ENCODE measurements at places on chromosomes 1 and 21.

DNA sequence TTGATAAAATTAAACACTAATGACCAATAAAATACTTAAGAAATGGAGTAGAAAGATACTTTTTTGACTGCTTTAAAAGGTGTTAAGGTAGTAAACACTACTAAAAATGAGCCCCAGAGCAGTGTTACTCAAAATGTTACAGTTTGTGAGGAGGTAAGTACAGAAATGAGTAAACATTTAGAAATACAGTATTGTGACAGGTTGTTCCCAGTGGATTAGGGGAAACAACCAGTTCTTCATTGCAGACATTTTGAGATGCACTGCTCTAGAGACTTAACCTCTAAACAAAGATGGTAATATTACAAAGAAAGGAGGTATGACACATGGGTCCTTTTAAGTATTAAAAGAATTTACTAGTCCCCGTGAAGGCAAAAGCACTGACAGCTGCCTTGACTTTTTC, 12.7 kb downstream of the DHX9 start:
- no peak for DNase-seq

DNA sequence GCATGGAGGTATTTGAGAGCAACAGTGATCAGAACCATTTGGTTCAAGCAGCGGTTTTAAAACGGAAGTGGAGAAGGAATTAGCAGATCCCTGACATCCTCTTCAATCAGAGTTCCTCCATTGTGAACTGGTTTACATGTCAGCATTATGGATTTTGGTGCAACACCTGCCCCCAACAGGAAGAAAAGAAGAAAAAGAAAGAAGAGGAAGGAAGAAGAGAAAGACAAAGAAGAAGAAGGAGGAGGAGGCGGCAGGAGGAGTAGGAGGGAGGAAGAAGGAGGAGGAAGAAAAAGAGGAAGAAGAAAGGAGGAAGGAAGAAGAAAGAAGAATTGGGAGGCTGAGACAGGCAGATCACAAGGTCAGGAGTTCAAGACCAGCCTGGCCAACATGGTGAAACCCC, 17.4 kb downstream of the NDUFS5 start:
- DNase-seq = no peak

GRCh38 chr1:48617252-48617651, 145.2 kb upstream of the SPATA6 start:
- DNase-seq = no peak

DNA sequence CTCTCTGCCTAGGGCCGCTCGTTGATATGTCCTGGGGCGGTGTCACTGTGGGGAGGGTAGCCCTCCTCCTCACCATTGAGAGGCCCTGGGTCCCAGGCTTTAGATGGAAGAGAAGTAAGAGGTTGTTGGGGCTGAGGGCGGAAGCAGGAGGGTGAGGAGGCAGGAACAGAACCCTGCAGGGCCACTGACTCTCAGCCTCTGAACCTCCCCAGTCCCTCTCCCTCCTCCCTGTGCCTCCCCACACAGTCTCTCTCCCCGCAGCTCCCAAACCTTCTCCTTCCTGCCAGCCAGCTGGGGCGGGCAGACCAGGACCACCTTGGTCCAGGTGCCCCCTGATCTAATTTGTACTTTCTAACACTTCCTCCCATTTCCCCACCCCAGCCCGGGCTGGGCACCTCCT, 14.3 kb upstream of the FAM131C start:
- DNase-seq = no peak

DNA sequence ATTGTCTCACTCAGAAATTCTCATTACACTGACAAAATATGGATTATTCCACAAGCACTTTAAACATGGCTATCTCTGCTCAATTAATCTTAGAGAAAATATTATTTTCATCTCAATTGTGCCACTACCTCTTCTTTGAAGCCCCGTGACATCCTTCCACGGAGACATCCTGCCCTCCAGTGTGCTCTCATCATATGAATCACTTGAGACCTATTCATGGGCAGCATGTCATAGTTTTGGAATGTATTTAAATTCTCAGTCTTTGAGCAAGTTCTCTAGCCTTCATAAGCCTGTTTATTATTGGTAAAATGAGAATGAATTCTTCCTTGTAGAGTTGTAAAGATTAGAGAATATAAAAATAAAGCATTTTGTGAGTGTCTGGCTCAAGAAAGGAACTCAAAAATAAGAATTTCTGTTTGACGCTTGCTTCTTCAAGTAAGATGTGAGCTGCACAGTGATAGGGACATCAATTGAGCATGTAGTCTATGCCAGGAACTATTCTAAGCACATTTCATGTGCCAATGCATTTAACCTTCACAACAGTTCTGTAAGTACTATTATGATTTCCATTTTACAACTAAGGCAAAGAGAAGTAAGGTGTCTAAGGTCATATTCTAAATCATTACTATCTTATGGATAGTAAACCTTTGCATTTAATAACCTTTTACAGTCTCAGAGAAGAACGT, 557.4 kb upstream of the ZRANB2 start:
- no peak for DNase-seq

GRCh38 chr1:75079538-75080290, 54.5 kb upstream of the LHX8 start:
- no peak for DNase-seq

GRCh38 chr21:46049890-46050667, 47.8 kb upstream of the COL6A2 start:
- DNase-seq = no peak

- peak; percentile 59 for DNase-seq
Measured at GRCh38 chr1:182430263-182431068, 19.5 kb upstream of the RGSL1 start.

GRCh38 chr21:15010645-15011044, 54.2 kb downstream of the NRIP1 start:
- no peak for DNase-seq

DNA sequence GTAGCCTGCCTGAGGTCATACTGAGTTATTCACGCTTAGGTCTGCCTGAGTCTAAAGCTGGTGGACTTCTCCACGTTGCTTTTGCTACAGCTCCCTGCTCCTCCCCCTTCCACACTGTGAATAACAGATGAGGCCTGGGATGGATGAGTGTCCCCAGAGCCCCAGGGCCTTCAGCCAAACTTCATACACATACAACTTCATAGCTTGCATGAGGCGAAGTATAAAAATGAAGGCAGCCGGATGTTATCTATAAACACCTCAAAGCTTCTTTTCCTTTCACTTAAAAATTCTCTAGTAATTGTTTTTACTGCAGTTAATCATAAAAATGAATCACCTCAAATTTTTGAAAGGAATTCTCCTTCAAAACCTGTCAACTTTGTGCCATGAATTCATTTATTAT, 70.2 kb downstream of the DAB1 start:
- no peak for DNase-seq

DNA sequence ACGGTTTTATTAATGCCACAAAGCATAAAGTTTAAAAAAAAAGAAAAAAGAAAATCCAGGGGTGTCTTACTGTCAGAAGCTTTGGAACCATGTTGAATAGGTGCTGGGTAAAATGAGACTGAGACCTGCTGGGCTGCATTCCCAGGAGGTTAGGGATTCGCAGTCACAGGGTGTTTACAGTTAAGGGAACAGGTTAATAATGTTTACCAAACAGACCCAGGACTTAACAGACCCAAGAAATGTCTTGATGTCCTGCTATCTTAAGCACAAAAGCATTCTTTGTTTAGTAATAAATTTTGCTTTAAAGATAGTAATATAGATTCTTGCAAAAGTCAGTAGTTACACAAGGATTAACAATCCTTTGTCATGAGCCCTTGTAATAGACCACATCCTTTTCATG, 54.7 kb downstream of the OLFML3 start:
- DNase-seq = no peak
